CD4-positive, CD25-positive, alpha-beta regulatory T cell (primary cell): ENCODE measurements at places on chromosomes 16 and 17. TPM values are rescaled to one million over a fixed set of nuclear protein-coding genes. Genes with fewer than 3 reads are reported as not detected.

The PIMREG gene
- not detected for total RNA-seq

The MSRB1 gene
- total RNA-seq, result 8.3 TPM

- H3K4me1 ChIP-seq, result peaks cover 18% of the 10 kb centered on the region
- DNase-seq, result no peak
These were observed 1.5 kb downstream of the CACNA1H start for GRCh38 chr16:1154291-1154886.

DNA sequence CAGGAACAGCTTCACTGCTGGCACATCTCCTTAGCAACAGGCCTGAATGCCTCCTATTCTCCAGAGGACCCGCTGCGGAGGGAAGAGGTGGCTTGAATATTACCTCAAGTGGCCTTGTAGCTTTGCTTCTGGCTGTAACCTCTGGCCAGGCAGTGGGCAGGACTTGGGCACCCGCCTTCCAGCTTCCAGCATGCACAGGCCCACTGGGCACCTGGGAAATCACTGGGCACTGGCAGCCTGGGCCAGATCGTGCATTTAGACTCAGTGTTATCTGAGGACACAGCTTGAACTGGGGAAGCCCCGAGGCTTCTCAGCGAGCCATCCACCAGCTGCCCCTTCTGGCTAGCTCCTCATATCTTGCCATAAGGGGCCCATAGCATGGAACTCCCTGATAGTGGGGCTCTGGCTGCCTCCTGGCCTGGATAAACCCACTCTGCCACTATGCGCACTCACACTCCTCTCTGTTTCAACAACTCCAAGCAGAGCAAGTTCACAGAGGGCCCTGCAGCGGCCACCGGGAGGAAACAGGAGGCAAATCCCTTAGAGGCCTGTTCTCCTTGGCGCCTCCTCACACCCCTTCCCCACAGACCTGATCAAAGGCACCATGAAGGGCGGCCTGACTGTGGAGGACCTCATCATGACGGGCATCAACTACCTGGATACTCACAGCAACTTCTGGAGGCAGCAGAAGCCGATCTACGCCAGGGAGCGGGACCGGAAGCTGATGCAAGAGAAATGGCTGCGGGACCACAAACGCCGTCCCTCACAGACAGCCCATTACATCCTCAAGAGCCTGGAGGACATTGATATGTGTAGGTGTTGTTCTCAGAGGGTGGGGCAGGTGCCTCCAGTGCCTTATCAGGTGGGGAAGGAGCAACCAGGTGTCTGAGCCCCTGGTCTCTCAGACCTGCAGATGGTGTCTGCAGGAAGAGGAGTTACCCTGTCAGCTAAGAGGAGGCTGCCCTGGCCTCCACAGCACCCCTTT, 7.8 kb downstream of the ODAD4 start:
- no peak overlapping the region for H3K27ac ChIP-seq
- no peaks in the 10 kb centered on the region for H3K36me3 ChIP-seq
- no peak for DNase-seq
- no peak overlapping the region for H3K4me3 ChIP-seq

DNA sequence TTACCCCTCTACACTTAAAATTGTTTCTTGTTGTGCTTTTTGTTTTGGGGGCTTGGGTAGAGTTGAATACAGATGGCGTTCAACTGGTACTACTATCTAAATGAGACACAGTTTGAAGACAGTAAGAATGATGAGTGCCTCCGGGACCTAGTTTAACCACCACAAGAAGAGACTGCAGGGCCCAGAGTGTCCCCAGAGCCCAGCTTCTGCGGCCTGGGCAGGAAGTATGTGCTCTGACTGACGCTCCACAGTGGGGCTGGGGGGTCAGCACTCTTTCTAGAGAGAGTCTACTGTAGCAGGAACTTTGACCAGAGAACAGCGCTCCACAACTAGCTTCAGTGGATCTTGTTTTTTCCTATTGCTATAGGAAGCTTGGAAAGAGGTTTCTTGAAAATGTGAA, 174.0 kb downstream of the VPS53 start:
- no peak for DNase-seq
- H3K27me3 ChIP-seq, result no peaks in the 10 kb centered on the region
- H3K36me3 ChIP-seq, result peaks cover 36% of the 10 kb centered on the region
- H3K4me3 ChIP-seq, result no peak overlapping the region

GRCh38 chr17:67980456-67980855, 15.8 kb downstream of the C17orf58 start:
- peaks cover 29% of the 10 kb centered on the region for H3K36me3 ChIP-seq
- no peaks in the 10 kb centered on the region for H3K27me3 ChIP-seq
- H3K4me1 ChIP-seq, result no peaks in the 10 kb centered on the region
- DNase-seq, result no peak
- H3K4me3 ChIP-seq, result no peak overlapping the region

GRCh38 chr16:50925758-50926357, 184.0 kb downstream of the CYLD start:
- H3K36me3 ChIP-seq, result no peaks in the 10 kb centered on the region
- H3K4me3 ChIP-seq, result no peak overlapping the region
